ENCODE measurements at places on chromosomes 3 and 15.

DNA sequence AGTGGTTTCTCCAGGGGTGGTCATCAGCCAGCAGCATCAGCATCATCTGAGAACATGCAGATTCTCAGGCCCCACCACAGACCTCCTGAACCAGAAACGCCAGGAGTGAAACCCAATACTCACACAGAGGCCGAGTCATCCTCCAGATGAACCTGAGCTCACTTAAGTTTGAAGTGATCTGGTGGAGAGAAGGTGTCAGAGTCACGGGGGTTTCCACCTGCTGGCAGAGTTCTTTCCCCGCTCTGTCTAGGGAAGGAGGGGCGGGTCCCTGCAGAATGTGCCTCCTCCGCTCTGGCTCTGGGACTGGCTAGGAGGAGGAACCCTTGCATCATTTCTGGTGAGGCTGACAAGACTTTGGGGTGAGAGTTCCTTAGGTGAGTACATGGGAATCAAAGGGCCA lies 13.3 kb upstream of the KIF23 start:
- DNase-seq = no peak

- DNase-seq = no peak
Observed at GRCh38 chr3:13528217-13528867, 20.6 kb upstream of the FBLN2 start.

GRCh38 chr3:108489776-108490175 lies 20.6 kb downstream of the MYH15 start:
- DNase-seq = peak; percentile 42

- DNase-seq = no peak
Observed at GRCh38 chr15:96732704-96733103, 402.2 kb downstream of the NR2F2 start.

DNA sequence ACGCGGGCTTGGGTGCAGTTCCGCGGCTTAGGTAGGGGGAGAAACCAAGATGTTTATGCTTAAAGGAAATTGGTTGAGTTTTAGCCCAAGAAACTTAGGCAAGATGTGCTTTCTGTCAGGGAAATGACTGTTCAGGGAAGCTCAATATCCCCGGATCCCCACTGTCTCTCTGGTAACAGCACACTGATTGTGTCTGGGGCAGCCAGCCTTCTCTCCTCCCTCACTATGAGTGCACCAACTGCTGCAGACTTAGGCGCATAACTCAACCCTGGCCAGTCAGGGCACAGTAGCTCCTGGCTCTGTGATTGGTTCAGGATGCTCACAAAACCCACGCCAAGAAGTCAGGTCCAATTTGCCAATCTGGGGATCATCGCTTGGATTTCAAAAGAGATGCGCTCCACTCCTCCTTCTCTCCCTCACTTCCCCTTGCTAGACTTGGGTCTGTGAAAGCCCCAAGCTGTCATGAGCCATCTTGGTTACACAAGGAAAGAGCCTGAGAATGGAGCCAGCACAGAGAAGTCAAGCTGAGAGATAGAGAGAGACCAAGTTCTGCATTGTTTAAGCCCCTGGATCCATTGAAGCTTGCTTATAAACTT lies 42.5 kb upstream of the CACNA2D3 start:
- DNase-seq = no peak

Data from MM.1S (cell line).